ENCODE measurements at places on chromosomes 3 and 15.

- no peak for DNase-seq
Measured at GRCh38 chr3:29614954-29615353, 334.1 kb downstream of the RBMS3 start.

- no peak for DNase-seq
Measured at GRCh38 chr3:8443829-8444791, 57.5 kb upstream of the LMCD1 start.

GRCh38 chr3:37993820-37994638 is 3.4 kb downstream of the VILL start:
- DNase-seq = peak; percentile 68

DNA sequence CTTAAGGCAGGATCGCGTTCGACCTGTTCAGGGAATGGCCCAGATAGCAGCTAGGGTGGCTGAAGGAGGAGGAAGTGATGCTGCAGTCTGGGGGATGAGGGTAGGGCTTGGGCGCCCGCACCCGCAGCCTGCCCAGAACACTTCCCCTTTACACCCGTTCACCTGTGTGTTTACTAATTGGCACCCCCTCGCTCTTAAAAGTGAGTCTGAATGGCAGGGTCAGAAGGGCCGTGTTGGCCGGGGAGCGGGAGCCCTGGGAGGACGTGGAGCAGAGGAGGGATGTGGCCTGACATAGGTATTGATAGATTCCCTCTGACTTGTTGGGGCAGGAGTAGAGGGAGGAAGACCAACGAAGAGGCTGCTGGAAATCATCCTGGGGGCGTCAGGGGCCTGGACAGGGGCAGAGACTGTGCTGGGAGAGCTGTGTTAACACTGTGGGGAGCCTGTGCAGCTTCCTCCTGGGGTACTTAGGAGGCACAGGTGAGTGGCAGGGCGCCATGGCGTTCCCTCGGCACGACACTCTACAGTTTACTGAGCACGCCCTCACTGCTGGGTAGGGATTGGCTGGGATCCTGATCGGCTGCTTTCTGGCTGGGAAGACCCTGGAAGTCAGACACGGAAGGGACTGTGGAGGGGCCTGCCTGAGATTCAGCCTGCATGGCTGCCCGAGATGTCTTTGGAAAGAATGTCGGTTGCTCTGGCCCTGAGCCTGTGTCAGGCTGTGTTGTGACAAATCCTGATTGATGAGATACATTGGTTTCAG is 51.7 kb downstream of the SLC6A6 start:
- no peak for DNase-seq

DNA sequence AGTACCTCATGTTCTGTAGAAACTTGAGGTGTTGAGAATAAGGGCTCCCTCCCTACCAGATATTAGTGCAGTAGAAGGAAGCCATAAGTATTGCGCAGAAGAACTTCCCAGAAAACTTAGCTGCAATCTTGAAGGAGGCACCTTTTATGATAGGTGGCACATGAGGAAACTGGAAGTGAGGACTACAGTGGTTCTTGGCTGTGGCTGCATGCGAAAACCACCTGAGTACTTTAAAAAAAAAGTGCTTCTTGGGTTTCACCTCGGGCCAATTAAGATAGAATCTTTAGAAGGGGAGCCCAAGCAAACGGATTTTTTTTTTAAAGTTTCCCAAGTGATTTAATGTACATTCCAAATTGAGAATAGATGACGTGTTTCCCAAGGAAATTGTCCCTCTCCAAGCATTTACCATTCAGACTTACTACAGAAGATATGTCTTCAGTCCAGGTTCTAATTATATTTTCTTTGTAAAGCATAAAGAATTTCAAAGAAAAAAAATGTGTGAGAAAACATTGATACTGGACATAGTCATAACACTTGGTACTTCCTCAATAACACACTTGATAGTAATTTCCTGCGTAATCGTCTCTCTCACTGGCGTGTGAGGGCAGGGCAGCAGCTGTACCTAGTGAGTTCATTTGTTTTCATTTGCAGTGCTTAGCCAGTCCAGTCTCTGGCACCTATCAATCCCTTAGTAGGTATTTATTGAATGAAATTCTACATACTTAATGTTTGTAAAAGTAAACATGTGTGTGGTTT is 12.3 kb upstream of the NR1I2 start:
- no peak for DNase-seq

GRCh38 chr3:50585919-50586762 is 16.8 kb downstream of the HEMK1 start:
- DNase-seq = no peak

DNA sequence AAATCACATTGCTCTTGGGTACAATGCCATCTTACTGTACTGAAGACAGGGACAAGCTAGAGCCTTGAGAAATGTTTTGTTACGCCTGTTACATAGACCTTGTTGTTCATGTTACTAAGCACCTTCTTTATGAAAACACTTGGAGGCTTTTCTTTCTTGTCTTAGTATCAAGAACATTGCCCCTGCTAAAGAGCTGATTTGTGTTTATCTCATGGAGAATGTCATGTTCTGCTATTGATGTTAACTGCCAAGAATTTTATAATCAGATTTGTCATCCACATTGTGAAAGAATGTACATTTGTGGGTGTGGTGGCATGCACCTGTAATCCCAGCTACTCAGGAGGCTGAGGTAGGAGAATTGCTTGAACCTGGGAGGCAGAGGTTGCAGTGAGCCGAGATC is 431.3 kb upstream of the MDFIC2 start:
- DNase-seq = no peak

DNA sequence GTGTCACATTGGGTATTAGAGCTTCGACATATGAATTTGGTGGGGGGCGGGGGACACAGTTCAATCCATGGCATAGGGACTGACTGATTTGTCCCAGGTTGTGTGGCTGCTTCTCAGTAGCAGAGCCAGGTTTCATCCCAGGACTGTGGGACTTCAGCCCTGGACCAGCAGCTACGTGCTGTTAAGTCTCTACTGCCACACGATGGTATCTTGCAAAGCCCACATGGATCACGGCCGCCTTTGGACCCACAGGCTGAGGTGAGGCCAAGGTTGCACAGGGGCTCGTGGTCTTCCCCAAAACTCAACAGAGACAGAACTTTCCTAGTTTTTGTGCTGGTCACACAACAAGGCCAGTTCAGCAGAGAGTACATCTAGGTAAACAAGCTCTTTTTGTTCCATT is 97.4 kb downstream of the LRRK1 start:
- DNase-seq = no peak

- no peak for DNase-seq
Measured at GRCh38 chr15:47773143-47773542, 55.8 kb downstream of the SEMA6D start.

DNA sequence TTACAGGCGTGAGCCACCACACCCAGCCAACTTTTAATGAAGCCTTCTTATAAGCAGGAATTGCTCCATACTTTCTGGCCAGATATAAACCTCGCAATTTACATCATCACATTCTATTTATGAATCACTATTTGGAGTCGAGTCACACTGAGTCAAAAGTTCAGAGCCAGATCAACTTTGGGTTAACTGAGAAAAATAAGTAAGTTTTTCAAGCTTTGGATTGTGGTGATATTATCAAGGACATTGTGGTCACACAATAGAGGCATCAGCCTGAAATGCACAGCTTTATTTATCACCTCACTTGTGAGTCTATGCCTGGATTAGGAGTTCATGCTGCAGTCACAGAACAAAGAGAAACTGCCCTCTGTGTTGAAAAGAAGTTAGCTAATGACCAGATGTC is 1163.5 kb downstream of the ROBO1 start:
- DNase-seq = no peak

- no peak for DNase-seq
Measured at GRCh38 chr3:126782536-126782935, 78.5 kb downstream of the CHCHD6 start.

DNA sequence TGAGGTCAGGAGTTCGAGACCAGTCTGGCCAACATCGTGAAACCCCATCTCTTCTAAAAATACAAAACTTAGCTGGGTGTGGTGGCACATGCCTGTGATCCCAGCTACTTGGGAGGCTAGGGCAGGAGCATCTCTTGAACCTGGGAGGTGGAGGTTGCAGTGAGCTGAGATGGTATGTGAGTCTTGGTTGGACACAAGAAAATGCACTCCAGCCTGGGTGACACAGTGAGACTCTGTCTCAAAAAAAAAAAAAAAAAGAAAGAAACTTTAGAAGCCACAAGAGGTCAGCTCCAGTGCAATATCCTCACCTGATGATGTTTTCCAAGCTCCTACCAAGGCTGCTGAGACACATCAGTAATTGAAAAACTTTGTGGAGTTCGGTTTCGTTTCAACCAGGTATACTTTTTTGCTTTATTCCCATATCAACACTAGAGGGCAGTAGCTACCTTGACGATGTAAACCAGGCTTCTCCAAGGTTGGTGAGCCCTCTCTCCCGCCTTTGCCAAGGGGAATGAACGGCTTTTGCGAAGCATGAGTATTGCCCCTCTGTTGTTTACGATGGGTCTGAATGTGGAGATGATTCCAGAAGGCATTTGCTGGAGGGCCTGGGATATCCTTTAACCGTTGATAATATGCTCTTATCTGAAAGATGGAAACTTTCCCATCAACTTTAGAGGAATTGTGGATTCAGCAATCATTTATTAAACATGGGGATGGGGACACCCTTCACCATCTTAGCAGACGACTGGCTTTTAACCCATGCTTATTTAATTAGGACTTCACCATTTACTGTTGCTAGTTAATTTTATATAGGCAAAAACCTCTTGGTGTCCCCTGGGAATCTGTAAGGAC is 202.8 kb downstream of the SV2B start:
- DNase-seq = no peak

DNA sequence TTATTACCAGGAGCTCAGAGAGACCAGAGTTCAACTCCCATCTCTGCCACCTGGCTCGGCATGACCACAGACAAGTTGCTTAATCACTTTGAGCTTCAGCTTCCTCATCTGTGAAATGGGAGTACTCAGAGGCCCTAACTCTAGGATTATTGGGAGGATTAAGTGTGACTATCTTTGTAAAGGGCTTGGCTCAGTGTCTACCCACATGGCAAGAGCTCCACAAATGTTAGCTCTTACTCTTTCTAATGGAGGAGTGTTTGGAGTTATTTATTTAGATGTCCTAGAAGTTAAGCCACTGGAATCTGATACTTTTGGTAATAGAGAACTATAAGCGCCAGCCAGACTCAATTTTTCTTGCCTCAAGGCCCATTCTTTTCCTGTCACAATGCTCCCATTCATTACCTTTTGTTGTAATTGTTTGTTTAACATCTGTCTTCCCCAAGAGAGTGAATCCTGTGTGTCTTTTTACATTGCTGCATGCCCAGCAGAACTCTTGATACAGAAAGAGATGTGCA is 12.3 kb upstream of the LMCD1 start:
- no peak for DNase-seq

GRCh38 chr15:42693942-42694341 is 43.0 kb downstream of the CDAN1 start:
- DNase-seq = no peak

DNA sequence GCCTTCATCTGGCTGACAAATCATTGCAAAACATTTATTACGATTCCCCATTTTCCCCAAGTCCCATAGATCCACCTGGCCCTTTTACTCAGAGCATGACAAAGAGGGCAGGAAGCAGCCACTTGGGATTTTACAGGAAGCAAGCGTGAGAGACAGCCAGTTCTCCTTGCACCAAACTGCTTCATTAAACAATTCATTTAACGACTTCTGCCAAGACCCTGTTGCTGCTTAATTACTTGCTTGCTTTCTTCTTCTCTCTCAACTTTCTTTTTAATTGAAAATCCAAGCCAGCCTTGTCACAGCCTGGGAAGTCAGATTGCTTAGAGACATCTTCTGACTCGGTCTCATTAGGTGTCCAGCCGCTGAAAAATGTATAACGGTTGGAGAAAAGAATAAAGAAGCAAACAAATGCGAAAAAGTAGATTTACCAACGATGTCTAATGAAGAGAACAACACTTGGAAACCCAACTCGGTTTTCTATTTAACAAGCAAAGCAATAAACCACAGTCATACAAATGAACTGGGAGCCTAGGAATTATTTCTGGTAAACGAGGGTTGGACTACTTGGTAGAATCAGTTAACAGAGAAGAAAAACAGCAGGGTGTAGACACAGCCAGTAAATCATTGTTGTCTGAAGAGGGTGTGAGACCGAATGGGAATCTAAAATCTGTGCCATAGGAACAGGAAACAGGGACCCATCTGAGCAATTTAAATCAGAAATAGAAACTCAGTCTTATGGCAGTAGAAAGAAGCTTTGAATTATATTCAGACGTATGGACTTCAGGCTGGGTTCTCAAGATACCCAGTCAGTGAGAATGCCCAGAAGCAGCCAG is 298.3 kb downstream of the LRRC3B start:
- no peak for DNase-seq

- no peak for DNase-seq
Measured at GRCh38 chr15:66078929-66079275, 174.6 kb downstream of the MEGF11 start.

- no peak for DNase-seq
Measured at GRCh38 chr3:189132839-189133238, 38.9 kb upstream of the TPRG1 start.

All from activated T-cell treated with anti-CD3 and anti-CD28 coated beads for 24 hours (primary cell).